Hepatocyte (in vitro differentiated cells): ENCODE measurements at places on chromosomes 2 and 18. TPM values are rescaled to one million over a fixed set of nuclear protein-coding genes. Genes with fewer than 3 reads are reported as not detected.
A peak's percentile ranks its signal among the peaks of the same experiment; 100 is the strongest.

DNA sequence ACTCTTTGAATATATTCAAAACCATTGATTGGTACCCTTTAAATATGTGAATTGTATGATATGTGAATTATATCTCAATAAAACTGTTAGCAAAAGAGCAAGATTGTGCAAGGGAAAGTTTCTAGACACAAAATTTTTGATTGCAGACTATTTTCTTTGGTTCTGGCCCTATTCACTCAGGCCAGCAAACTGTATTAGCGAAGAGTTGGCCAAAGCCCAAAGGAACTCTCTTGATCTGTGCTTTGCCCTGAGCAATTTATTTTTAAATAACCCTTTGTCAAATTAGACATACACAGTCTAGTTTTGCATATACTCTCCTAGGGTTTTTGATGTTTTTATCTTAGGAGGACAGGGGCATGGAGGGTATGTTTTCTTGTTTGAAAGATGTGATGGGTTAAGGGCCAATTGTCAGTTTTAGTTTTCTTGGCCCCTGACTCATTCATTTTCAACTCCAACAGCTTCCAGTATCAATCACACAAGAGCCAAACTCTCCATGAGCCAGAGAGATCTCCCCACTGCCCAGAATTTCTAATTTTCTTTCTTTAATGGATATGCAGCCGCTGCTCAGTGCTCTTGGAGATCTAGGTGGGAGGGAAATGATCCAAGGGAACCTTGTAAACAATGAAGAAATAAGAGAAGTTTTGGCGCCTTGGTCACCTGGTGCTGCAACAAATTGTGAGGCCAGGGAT is 231.5 kb downstream of the SRBD1 start:
- DNase-seq = no peak

DNA sequence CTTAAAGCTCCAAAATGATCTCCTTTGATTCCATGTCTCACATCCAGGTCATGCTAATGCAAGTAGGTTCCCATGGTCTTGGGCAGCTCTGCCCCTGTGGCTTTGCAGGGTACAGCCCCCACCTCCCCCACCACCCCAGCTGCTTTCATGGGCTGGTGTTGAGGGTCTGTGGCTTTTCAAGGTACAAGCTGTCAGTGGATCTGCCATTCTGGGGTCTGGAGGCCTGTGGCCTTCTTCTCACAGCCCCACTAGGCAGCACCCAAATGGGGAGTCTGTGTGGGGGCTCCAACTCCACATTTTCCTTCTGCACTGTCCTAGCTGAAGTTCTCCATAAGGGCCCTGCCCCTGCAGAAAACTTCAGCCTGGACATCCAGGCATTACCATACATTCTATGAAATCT is 19.0 kb downstream of the SLC9A4 start:
- DNase-seq = no peak

GRCh38 chr2:28435814-28436351 is 43.2 kb downstream of the FOSL2 start:
- DNase-seq = no peak

DNA sequence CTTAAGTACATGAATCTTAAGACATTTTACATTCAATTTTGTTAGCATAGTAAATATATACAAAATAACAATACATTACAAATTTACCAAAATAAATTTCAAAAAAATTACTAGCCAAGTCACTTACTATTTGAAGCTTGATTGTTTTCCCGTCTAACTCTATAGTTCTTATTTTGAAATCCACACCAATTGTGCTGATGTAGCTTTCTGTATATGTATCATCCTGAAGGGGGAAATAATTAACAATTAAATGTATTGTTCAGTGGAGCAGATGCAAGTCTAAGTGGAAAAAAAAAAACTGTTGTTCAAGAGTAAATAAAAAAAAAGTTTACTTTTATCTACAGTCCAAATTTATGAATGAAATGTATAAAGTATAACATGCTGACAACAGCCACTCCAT is 32.1 kb downstream of the RAB1A start:
- no peak for DNase-seq

GRCh38 chr2:28080911-28081310 is 190.4 kb downstream of the BABAM2 start:
- peak; percentile 60 for DNase-seq

GRCh38 chr2:197759625-197760292 is 25.4 kb downstream of the BOLL start:
- DNase-seq = no peak

DNA sequence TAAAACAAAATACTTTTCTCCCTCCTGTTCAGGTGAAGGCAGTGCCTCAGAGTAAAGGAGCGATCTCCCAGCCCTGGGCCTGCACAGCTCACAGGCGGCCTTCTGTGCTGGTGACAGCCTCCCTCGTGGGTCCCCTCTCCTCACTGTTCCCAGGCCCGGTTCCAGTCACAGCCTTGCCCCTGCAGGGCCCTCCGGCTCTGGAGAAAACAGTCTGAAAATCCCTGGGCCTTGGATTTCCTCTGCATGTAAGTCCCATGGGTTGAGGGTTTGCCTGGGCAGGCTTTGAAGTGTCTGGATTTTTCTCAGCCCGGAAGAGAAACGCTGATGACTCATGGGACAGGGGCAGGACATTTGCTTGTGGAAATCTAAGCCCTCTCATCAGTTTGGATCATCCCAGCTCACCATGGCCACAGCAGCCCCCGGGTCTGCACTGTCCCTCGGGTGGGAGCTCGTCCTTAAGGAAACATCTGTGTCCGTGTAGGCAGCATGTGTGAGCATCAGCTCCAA is 186.1 kb upstream of the RAB12 start:
- DNase-seq = peak; percentile 41

- DNase-seq = no peak
Observed at GRCh38 chr2:192099742-192100141, 95.0 kb downstream of the TMEFF2 start.

DNA sequence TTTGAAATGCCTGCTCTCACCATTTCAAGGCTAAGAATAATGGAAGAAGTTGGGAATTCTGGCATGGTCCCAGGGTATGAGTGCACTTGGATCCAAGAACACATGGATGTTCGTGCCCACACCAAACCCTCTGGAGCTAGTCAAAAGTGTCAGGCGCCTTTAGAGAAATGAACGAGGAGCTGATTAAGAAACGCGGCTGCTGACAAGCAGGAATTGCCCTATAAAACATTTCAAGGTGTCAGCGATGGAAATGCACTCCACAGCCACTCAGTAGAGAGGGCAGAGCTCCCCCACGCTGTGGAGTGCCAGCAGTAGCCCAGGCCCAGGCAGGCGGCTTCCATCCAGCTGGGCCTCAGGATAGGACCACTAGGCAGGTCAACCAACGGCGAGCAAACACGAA is 213.7 kb downstream of the TTC32 start:
- no peak for DNase-seq

GRCh38 chr2:236102971-236103370 is 65.2 kb downstream of the GBX2 start:
- no peak for DNase-seq

GRCh38 chr18:75215663-75216062 is 5.1 kb downstream of the TSHZ1 start:
- DNase-seq = no peak

- peak; percentile 66 for DNase-seq
Observed at GRCh38 chr2:135913727-135914365, 37.6 kb upstream of the MCM6 start.

GRCh38 chr2:11771971-11772615 is 25.7 kb downstream of the LPIN1 start:
- DNase-seq = no peak

GRCh38 chr2:199444749-199445148 is 13.0 kb downstream of the SATB2 start:
- DNase-seq = no peak

Gene REG3G
- total RNA-seq = 0.30 TPM in 1 of 2 replicates, not detected in the other

Gene GYPC
- total RNA-seq = 35.0 and 46.9 TPM in 2 replicates

Gene ALLC
- not detected in 2 replicates for total RNA-seq

Gene GPAT2
- not detected in 2 replicates for total RNA-seq

Gene SULT1C4
- 14.0 and 17.8 TPM in 2 replicates for total RNA-seq

Gene RHBDD1
- 16.2 and 20.1 TPM in 2 replicates for total RNA-seq

Gene TEKT4
- total RNA-seq = not detected in 2 replicates

Gene CPO
- total RNA-seq = 0.36 TPM in 1 of 2 replicates, not detected in the other

Gene FAHD2B
- total RNA-seq = 9.3 and 15.2 TPM in 2 replicates

Gene GALNT5
- 13.9 and 16.3 TPM in 2 replicates for total RNA-seq

Gene KYNU
- 13.1 and 13.8 TPM in 2 replicates for total RNA-seq
